Activated CD4-positive, CD25-positive, alpha-beta regulatory T cell (primary cell): ENCODE measurements at places on chromosomes 1 and 21.

DNA sequence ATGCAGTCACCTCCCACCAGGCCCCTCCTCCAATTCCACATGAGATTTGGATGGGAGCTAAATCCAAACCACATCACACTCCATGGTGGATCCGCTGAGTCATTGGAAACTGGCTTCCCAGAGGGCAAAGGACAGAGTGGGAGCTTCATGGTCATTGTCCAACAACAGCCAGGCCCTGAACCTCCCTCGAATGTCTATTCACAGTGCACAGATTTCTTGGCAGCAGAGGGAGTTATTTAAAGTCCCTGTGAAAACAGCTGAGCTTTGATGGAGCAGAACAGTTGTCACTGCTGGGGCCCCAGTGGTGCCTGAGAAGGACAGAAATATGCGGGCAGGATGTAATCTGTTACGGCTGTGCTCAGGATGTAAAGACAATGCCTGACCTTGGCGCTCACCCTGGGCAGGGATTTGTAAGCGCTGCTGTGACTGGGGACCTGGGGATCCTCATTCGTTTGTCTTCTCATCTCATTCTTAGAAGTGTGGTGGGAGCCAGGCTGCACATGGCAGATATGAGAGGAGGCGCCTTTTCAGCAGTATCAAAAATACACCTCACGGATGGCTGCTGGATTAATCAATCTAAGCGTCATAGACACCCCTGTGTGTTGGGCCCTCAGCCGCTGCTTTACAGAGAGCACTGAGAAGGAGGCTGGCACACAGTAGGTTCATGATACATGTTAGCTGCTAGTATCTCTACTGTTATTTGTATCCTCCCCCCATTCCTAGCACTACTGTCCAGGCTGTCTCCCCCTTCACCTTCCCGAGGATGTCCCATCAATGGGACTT lies 439.4 kb downstream of the PTPRU start:
- no peak for DNase-seq

DNA sequence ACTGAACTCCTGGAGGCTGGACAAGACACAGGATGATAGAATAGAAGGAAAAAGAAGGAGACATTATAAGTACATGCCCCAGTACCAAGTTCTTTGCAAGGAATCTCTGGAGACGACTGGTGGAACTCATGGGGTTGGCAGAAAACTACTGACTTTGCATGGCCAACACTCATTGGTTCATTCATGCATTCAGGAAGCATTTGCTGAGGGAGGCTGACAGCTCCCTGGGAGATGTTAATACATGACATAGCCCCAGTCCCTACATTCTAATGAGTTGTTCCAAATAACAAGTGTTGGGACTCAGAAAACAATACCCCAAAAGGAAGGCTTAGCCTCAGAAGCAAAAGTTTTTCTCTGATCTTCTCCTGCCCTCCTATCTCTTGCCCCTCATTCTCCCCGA lies 172.8 kb upstream of the IRF2BP2 start:
- DNase-seq: no peak

DNA sequence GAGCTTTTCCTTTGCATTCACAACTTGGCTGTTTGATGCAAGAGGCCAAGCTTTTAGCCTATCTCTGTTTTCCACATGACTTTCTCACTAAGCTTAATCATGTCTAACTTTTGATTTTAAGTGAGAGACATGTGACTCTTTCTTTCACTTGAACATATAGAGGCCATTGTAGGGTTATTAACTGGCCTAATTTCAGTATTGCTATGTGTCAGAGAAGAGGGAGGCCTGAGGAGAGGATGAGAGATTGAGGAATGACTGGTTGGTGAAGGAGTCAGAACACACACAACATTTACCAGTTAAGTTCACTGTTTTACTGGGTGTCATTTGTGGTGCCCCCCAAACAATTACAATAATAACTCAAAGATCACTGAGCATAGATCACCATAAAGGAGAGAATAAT lies 193.5 kb downstream of the CYYR1 start:
- no peak for DNase-seq

- DNase-seq: no peak
These were observed 235.9 kb downstream of the TPR start for GRCh38 chr1:186139115-186139514.

DNA sequence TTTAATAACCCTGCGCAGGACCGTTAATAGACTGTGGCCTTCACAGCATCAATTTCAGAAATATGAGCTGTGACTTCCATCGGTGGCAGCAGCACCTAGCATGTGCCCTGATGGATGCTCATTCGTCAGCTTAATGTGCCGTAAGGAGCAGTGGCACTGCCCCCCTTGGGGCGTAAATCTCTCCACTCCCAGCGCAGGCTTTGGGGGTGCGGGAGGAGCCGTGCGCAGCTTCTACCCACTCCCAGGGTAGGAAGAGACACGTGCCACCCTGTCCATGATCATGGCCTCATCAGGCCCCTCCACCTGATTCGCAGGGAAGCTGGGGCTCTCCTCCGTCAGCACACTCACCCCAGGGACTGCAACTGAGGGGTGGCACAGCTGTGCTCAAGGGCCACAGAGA lies 149.5 kb downstream of the NPHP4 start:
- no peak for DNase-seq

- DNase-seq: no peak
These were observed 284.5 kb downstream of the NPHP4 start for GRCh38 chr1:5707566-5708345.

- no peak for DNase-seq
These were observed 63.3 kb downstream of the TNR start for GRCh38 chr1:175679981-175680652.
